Right lobe of liver (tissue), 6 donors: ENCODE measurements at places on chromosomes 13 and 19. TPM values are rescaled to one million over a fixed set of nuclear protein-coding genes. Genes with fewer than 3 reads are reported as not detected.

KEAP1 gene
- 60.7 TPM for total RNA-seq

DNA sequence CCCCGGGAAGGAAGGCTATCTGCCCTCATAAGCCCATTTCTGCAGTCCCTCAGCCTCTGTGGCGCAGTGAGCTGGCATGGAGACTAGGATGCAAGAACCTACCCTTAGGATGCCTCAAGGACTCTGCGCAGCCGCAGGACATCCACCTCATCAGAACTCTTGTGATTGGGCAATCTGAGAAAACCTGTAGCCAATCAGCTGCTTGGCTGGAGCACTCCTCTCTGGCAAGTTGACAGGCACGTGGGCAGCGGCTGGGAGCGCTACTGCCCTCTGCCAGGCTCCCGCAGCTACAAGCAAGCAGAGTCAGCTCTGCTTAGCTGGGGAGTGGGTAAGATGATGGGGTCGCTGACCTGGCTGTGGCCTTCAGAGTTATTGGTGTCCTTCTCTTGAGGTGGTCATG lies 1.5 kb upstream of the ECSIT start:
- peaks cover 15% of the 10 kb centered on the region for H3K4me1 ChIP-seq
- H3K27ac ChIP-seq, result no peak overlapping the region
- no peak overlapping the region for H3K4me3 ChIP-seq
- no peaks in the 10 kb centered on the region for H3K36me3 ChIP-seq

PLEKHF1 gene
- 6.6 TPM for total RNA-seq

GRCh38 chr19:2973229-2973628 lies 4.1 kb upstream of the TLE6 start:
- DNase-seq, result no peak
- no peaks in the 10 kb centered on the region for H3K36me3 ChIP-seq
- no peak overlapping the region for H3K4me3 ChIP-seq
- peaks cover 38% of the 10 kb centered on the region for H3K4me1 ChIP-seq

RSPH6A gene
- not detected for total RNA-seq
